Renal cortical epithelial cell (primary cell): ENCODE measurements at places on chromosomes 2 and 18.

DNA sequence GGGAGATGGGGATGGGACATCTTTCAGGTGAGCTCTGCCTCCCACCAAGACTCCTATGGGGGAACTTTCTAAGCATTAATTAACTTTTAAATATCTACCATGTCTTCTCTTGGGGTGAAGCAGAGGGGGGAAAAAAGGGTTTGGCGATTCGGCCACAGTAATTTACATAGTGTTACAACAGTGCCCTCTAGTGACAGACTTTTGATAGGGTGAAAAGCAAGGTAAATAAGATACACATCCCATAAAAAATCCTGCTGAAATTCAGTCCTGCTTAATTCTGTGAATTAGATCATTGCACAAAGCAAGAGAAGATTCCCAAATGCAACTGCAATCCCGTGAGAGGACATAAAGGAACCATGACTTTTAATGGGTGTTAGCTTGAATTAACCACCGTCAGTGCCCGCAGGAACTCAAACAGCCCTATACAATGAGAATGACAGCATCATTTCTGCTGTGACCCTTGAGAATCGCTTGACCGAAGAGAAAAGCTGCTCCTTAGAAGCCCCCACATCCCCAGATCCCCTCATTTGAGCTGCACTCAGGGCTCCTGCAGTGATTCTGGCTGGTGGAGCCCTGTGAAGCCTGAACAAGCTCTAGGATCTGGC, 32.8 kb downstream of the FAM124B start:
- peak; percentile 46 for DNase-seq

DNA sequence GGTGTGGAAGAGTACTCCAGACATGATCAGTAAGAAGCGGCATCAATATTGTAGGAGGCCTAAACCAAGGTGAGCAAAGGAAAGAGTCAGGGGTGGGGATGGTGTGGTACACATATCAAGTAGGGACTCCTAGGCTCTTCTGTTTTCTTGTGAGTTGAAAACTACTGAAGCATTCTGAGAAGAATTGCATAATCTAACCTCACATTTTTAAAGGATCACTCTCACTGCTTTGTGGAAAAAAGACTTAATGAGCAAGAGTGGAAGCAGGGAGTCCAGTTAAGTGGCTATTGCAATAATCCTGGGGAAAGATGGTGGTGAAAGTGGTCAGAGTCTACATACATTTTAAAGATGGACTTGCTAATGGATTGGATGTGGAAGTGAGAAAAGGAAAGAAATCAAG, 899.5 kb upstream of the FAM98A start:
- peak; percentile 95 for DNase-seq

DNA sequence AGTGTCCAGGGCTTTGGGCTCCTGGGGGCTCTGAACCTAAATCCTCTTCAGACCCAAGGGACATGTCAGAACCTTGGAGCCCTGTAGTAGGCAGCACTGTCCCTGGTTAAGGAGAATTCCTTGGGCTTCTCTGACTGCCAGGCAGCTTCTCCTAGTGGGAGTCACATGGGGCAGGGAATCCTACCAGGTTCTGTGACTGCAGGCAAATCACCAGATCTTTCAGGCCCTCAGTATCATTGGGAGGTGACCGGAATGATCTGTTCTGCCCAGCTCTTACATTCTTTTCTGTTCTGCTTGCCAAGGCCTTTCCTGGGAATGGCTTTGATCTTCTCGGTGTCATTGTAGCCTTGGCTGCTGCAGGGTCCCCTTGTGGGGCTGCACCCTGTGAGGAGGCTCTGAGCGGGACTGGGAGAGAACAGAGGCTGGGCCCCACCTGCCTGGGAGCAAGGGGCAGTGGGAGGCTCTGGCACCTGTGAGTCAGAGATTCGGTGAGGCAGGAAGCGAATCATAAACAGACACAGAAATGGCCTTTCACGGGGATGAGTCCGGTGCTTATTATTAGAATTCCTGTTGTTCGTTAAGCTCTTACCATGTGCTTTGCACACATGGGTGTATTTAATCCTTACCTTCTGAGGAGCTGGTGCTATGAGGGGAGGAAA, 14.1 kb downstream of the CEP68 start:
- peak; percentile 62 for DNase-seq

DNA sequence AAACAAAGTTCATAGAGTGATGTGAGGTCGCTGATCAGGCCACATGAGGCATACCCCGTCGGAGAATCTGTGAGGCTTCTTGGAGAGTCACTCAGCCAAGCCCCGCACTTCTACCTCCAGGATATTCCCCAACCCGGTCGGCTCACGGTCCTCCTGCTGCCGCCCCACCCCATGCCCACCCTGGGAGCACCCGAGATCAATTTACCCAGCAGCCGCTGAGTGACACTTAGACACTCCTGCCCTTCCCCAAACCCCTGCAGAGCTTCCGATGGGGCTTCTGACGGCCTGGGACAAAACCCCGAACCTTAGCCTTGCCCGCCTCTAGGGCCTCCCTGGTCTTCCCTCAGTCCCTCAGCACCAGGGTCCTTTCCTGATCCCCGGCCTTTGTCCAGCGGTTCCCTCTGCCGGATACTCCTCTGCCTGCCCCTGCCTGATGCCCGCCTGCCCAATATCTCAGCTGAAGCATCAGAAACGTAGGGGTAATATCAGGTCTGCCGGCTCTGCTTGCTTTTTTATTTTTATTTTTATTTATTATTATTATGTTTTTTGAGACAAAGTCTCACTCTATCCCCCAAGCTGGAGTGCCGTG, 18.9 kb upstream of the OTOS start:
- DNase-seq = no peak

DNA sequence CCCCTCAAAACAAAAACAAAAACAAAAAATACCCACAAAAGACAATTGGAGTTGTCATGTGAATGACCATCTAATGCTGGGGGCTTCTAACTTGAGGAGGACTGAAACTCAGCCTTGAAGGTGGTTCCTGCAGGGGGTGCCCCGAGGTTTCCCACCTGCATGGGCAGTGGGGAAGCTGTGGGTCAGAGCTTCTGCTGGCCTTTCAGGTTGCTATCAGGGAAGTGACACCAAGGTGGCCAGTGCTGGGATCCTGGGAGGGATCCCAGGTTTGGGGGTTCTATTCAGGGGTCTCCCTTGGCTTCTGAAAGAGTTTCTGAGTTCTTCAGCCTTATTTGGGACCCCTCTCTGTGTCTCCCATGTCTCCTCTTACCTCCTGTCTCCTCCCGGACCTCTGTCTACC, 62.8 kb downstream of the LDLRAD4 start:
- no peak for DNase-seq

- no peak for DNase-seq
Observed at GRCh38 chr2:101130081-101130480, 21.1 kb downstream of the TBC1D8 start.

GRCh38 chr2:232210306-232210705, 168.2 kb upstream of the ALPP start:
- no peak for DNase-seq

DNA sequence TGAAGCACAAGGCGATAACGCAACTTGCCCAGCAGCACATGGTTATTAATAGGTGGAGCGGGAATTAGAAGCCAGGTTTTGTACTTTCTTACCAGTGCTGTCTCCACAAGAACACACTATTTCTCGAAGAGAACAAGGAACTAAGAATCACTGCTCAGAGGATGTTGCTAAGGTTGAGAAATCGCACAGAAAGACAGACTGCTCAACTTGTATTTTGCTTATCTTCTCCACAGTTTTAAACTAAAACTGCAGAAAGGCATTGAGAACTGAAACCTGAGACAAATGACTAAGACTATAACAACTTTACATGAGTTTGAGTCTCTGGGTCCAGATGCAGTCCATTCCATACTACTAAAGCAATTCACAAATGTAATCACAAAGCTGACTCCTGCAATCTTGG, 6.2 kb downstream of the PRKD3 start:
- DNase-seq = no peak

DNA sequence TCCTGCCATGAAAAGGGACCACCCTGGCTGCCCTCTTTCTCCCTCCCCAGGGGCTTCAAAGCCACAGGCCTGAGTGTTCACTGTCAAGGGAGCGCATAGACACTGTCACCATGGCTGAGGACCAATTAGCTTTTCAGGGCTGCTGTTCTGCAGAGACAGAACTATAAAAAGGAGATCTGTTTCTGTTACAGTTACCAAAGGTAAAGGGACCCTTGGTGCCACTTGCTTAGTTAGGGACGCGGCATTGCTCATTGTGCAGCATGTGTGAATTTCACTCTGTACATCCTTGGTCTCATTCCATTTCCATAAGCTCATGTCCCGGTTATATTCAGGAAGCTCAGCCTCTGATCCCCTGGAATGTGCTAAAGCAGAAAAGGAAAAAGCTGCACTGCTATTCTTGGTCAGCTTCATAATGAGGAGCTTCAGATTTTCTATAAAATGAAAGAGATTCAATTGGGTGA, 55.5 kb upstream of the RNF152 start:
- DNase-seq = no peak

DNA sequence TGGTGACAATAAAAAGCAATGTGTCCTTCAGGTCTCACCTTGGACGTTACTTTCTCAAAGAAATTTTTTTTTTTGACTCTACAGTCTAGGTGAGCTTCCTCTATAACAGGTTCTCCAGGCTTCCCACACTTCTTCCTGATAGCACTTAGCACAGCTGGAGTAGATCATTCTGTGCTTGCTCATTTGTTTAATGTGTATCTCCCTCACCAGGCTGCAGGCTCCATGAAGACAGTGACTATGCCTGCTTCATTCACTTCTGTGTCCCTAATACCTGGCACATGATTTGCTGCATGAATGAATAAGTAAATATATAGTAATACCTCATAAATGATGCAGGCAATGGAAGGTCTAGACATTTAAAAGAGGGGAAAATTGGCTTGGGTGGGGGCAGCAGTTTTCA, 109.9 kb upstream of the CD302 start:
- no peak for DNase-seq

DNA sequence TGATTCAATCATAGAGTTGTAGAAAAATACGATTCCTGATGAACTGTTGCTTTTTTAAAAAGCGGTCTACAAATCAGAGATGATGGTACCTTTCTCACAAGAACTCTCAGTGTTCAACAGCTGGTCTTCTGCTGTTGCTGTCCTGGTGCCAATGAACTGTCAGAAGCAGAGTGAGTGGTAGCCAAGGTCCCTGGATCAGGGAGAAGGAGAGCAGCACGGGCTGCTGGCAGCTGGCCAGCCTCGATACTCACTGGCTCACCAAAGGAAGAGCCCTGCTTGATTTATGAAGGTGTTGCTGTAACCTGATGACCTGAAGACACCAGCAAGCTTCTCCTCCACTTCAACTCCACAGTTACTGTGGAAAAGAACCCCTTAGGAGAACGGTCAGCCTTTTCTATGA, 300.8 kb upstream of the SOX11 start:
- no peak for DNase-seq

- DNase-seq = no peak
Observed at GRCh38 chr2:182248362-182248761, 178.5 kb downstream of the PDE1A start.

GRCh38 chr2:43207553-43208300, 18.7 kb downstream of the ZFP36L2 start:
- DNase-seq = no peak

DNA sequence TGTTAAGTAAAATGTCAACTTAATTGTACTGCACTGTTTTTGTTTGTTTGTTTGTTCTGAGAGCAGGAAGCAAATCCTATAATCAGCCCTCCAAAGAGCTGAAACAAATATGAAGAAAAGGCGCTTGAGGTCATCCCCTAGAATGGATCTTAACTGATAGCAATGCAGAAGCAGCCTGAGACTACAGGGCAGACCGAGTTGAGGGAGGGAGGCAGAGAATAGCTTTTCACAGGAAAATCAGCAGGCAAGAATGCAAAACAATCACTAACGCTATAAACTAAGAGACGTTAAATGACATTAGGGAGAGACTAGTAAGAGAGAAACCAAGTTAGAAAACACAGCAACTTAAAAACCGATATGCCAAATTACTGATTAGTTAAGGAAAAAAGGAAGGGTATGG, 37.2 kb downstream of the GALNT1 start:
- DNase-seq = peak; percentile 7

- DNase-seq = no peak
Observed at GRCh38 chr2:40592218-40592617, 140.3 kb upstream of the SLC8A1 start.

DNA sequence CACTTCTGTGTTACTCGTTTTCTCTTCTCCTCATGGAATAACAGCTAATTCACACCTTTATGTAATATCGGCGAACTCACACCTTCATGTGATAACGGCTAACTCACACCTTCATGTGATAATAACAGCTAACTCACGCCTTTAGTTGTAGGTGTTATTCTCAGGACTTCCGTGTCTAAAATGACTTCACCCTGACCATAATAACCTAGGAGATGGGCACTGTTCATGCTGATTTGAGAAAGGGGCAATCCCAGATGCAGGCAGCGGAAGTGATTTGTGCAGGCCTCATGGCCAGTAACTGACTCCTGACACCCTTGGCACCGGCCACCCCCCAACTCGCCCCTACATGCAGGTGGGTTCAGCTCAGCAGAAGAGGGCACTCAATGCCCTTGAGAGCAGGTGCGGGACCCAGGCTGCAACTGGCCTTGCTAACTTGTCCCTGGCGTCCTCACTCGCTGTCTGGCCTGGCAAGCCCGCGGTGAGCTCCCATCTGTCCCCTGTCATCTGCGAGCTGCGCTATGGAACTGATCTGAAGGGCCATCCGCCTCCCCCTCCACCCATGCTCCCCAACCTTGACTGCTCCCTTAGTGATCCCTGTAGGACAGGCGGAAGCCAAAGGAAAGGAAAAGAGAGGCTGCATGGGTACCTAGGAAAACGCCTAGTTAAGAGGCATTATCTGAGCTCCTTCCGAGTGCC, 42.6 kb upstream of the MTCL1 start:
- no peak for DNase-seq

GRCh38 chr2:40251137-40251536, 200.8 kb downstream of the SLC8A1 start:
- DNase-seq = peak; percentile 58

- no peak for DNase-seq
Observed at GRCh38 chr2:104793966-104794365, 59.9 kb upstream of the POU3F3 start.

DNA sequence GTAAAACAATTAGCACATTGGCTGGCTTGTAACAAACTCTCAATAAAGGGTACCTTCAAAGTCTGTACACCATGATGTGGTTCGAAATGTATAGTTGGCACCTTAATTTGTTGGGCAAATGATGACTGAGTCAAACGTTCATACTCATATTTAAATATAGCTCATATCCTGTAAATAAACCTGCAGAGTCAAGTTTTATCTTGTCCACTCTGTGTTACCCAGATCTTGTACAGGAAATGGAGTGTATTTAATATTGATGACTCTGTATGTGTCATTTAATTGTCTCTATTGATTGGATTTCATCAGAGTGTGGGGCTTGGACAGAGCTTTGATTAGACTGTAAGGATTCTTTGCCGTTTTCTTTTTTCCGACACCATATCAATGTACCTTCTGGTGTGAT, 805.6 kb upstream of the ZEB2 start:
- DNase-seq = no peak

DNA sequence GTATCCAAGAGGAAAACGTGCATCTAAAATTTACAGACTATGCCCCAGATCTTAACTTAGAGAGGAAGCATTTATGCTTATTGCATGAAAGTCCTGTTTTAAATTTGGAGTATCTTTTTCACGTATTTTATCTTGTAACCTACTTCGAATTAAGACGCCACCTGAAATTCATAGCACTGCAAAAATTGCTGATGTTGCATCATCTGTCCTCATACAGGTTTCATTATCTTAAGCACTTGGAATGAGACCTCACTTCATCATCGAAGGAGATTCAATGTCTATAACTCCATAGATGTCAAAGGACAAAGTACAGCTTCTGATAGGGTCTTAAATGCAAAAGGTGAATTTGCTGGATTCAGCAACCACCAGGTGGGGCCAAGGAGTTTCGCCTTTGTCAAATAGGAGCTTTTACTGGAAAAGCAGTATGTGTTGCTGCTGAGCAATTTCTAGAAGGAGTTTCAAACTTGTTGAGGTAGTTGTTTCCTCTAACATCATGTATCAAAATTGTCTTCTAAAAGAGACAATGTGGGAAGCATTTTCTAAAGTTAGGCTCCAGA, 106.4 kb upstream of the CCDC85A start:
- DNase-seq = peak; percentile 23
